NCI-H524 (cell line): ENCODE measurements at places on chromosomes 11 and 22.

DNA sequence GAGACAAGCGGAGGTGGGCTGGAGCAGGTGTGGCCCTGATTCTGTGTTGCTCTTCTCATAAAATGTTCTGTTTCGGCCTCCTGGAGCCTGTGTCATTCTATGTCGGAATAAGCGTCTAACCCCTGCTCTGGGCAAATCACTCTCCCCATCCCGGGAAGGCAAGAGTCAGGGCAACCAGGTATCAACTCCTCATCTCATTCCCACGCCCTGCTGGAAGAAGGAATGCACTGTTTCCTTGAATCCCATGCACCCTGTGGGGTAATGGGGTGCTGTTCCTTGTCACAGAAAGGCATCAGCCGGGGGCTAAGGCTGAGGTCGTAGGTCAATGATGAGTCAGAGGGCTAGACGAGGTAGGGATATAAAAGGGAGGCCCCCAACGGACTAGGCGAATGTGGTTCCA is 2.6 kb downstream of the FAM180B start:
- no peak for DNase-seq

- no peak for DNase-seq
Observed at GRCh38 chr11:845872-846495, 3.3 kb downstream of the TSPAN4 start.

DNA sequence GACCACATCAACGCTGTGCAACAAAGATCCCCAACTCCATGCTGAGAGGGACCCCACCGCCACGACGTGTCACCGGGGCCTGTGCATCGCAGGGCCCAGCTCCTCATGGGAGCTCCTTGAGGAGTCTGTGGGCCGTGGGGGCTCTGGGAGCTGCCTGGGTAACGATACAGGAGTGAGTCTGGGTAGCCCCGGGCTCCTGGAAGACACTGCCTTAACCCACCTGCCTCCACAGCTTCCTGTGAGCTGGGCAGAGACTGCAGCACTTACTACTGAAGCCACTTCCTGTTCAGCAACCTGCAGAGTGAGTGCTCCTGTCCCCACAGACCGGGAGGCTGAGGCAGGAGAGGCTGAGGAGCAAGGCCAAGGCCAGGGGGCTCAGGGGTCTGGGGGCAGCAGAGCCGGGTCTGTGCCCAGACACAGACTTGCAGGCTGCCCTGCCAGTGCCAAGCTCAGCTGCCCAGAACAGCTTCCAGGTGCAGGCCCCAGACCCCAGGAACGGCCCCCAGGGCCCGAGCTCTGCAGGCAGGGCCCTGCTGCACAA is 226.7 kb downstream of the BRD1 start:
- DNase-seq, result no peak

GRCh38 chr22:47251911-47252310 is 489.5 kb downstream of the TBC1D22A start:
- DNase-seq, result no peak

- no peak for DNase-seq
Observed at GRCh38 chr22:42930810-42931420, 73.8 kb upstream of the ARFGAP3 start.

- no peak for DNase-seq
Observed at GRCh38 chr11:85699957-85700741, 14.2 kb upstream of the CCDC89 start.

GRCh38 chr11:67287355-67288197 is 1.5 kb upstream of the ANKRD13D start:
- DNase-seq, result no peak

- DNase-seq, result no peak
Observed at GRCh38 chr11:78359921-78360320, 57.7 kb downstream of the GAB2 start.

DNA sequence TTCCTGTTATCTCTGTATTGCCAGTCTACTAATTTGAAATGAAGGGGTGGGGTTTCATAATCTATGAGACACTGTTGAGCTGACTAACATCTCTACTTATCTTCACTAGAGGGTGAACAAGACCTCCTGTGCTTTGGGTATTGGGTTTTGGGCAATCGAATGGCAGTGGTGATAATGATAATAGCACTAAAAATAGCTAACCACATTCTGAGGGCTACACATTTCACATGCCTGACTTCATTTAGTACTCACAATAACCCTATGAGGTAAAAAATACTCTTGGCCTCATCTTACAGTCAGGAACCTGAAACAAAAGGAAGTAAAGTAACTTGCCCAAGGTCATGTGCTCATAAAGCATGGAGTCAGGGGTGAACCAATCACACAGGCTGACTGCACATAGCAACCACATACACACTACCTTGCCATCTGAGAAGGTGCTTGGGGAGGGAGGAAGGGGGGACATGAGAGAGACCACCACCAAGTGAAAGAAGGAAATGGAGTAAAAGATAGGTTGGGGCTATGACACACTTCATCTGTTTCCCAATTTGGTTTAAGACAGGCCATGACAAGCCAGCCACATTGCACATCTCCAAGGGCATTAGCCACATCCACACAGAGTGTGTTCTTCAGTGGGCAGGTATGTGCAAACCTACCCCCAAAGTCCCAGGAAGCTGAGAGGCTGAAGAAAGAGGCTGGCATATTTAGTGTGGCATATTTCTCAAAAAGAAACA is 387.6 kb upstream of the DDI1 start:
- DNase-seq, result no peak
